ENCODE measurements at places on chromosomes 12 and 14. TPM values are rescaled to one million over a fixed set of nuclear protein-coding genes. Genes with fewer than 3 reads are reported as not detected.

DNA sequence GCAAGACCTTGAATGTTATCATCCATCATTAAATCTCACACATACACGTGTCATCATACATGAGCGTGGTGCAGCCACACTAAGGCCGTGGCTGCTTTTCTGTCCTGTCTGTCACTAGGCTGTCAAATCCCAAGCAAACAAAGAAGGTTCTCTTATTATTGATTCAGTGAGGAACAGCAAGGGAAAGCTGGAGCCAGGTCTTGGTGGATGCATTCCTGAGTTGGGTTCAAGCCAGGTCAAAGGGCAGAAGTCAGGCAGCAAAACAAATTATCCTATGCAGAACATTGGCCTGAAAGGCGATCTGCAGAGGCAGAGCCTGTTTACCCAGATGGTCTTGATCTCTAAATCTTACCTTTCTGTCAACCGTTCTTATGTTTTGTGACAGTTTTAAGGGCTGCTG lies 252.3 kb downstream of the NEDD1 start:
- no peak for DNase-seq

PAH gene
- 696 TPM for total RNA-seq

RIN3 gene
- 6.8 TPM for total RNA-seq

DNA sequence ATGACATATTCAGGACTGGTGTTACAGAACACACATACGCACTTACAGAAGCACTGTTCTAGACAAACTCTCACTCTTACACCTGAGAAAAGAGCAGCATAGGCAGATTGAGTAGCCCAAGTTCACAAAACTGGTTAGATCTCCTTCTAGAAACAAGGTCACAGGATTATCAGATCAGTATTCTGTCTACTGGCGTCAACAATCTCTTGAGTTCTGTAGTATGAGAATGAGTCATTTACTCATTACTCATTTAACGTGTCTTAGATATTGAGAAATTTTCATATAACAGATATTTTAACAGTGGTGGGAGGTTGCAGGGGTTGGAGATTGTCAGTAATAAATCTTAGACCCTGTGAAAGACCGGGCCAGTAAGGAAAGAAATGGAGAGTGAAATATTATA lies 2.8 kb upstream of the TSPAN8 start:
- DNase-seq = no peak

PRKAG1 gene
- 18.3 TPM for total RNA-seq

- no peak for DNase-seq
Measured at GRCh38 chr12:14394317-14395073, 29.0 kb downstream of the ATF7IP start.

TOMM20L gene
- not detected for total RNA-seq
